ENCODE measurements at places on chromosomes 3 and 15.

GRCh38 chr3:192747746-192748145 is 20.4 kb upstream of the FGF12 start:
- no peak for DNase-seq

GRCh38 chr3:46835054-46835453 is 28.2 kb downstream of the MYL3 start:
- DNase-seq: no peak

- DNase-seq: no peak
These were observed 26.6 kb downstream of the LRRC2 start for GRCh38 chr3:46539443-46540005.

DNA sequence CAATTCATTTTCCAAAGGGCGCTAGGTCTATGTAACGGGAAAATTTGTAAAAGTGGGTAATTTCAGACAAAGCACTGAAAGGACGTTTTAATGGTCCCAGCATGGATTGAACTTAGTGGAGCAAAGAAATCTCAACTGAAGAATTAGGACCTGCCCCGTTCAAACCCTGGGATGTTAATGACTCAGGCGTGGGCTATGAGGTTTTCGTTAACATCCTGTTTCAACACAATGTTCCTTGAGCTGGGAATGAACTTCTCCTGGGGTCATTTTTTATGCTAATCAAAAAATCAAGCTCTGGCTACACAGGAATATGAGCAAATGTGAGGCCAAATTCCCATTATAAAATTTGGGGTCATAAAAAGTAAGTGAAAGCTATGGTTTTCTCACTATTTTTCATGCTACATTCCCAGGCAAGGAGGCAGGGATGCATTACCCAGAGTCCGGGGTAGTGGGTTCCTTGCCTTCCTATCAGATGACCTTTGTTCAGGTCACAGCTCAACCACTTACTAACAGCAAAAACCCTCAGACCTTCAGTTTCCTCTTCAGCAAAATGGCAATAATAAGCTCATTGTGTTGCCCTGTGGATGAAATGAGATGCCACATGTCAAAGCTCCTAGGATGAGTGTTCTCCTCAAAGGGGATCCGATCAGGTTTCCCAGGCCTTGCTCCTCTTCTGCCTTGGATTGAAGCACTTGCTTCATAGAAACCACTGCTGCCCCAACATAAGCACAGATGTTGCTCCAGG is 271.4 kb downstream of the ARRDC4 start:
- no peak for DNase-seq

DNA sequence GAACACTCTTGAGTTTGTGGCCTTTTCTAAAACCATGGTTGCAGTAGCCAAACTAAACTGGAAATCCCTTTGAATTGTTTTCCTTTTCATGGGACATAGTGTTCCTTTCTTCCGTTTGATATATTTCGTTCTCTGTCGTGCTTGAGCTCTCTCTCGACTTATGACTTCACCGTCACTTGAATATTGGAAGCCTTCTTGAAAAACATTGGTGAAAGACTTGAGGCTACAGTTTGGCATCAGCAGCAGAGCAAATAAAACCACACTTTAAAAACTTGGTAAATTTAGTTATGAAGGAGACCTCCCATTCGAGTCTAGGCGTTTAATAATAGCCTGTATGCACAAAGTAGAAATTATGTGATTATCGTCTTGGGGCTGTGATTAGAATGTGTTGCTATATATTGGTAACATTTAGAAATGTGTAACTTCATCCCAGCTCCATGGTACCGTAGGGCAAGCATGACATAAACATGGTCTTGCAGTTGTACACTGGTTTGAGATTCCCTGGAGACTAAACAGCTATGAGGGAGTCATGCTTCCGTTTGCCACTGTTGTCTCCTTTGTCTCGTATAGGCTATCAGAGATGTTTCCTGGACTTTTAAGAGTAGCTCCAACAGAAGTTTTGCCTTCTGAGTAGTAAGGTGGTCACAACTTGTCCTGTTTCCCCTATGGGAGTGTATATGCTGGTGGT is 122.3 kb downstream of the PTPRG start:
- DNase-seq: no peak

- no peak for DNase-seq
These were observed 459.4 kb upstream of the TPRG1 start for GRCh38 chr3:188712248-188712924.

GRCh38 chr3:46970391-46971091 is 6.0 kb downstream of the CCDC12 start:
- DNase-seq: no peak

- DNase-seq: no peak
These were observed 79.9 kb downstream of the TLE3 start for GRCh38 chr15:70017801-70018200.

DNA sequence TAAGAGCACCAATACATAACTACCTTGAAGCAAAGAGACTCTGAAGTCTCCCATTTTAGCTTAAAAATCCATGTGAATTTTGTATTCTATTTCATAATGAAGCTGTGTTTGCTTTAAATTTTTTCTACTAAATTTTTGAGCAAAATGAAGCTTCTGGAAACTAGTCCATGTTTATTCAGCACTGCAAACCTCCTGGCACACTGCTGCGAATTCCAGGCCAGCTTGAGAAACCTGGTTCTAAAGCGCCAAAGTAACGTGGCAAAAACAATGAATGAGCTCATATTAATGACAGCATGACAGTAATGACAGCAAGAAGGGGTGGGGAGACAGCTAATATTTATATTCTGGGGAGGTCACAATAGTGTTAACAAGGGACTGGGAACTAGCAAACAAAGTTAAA is 25.7 kb downstream of the CEP152 start:
- DNase-seq: no peak

- DNase-seq: no peak
These were observed 2.5 kb downstream of the CD200 start for GRCh38 chr3:112335434-112335781.

GRCh38 chr3:51845129-51845528 is 16.3 kb upstream of the IQCF2 start:
- no peak for DNase-seq
